ENCODE measurements at places on chromosomes 5 and 9.

DNA sequence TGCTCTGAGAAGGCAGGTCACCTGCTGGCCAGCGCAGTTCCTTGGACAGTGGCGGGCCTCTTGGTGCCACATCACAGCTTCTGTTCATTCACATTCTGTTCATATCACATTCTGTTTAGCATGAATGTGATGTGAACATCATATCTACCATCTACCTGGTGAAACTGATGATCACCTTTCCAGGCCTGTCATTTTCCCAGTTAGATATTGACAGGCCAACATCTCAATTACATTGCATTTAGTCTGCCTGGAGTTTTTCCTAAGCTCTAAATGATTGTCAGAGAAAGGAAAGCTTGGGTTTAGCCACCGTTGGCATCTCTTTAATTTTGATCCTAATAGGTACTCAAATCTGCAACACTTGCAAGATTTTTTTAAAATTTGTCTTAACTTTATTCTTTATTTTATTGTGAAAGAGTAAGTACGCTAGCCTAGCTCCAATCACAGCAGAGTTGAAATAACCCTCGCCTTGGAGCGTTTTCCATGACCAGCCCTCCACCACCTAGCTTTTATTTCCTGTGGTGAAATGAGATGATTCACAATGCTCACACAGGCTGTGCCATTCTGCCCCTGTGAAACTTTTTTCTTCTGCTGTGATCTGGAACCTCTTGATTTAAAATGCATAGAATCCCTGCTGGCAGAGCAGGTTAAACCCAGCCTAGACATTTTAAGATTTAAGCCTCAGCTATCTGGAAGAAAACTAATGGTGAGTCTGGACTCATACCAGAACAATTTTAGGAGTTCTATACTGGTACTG lies 225.0 kb downstream of the ESM1 start:
- no peak for DNase-seq

- no peak for DNase-seq
Measured at GRCh38 chr5:15799014-15799413, 299.0 kb downstream of the FBXL7 start.

GRCh38 chr5:149486726-149487635 lies 64.3 kb downstream of the CSNK1A1 start:
- no peak for DNase-seq

DNA sequence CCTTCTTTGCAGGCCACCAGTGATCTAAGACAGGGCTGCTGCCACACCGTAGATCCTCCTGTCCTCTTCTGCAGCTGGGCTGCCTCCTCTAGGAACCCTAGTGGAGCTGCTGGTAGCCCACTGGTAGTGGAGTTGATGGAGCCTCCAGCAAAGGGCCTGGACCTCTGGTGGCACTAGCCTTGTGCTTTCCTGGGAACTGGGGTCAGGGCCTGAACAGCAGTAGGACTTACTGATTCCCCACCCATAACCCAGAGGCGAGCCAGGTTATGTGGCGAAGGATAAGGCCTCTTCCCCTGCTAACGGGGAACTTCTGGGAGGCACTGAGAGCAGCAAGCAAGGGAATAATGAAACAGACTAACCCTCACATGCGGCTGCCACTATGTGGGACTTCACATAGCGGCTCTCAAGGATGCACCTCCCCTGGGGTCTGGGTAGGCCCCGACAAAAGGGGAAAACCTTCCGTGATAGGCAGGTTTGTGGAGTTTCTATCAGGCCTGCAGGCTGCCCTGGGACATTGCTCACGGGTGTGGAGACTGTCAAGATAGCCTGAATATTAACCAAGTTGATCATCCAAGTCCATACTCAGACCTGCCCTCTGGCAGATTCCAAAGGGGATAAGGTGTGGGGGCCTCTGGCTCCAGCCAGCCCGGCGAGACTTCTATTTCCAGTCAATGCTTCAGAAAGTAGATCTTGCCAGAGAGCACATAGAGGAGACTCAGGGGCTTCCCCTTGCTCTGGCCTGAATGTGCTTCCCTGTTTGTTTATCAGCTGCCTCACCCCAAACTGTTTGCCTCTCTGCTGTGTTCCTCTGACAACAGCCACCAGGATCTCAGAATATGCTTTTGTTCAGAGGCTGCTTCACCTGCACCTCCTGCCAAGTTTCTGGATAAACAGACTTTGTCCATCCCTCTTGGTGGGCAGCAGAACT lies 7.4 kb downstream of the SLC22A4 start:
- DNase-seq: no peak

DNA sequence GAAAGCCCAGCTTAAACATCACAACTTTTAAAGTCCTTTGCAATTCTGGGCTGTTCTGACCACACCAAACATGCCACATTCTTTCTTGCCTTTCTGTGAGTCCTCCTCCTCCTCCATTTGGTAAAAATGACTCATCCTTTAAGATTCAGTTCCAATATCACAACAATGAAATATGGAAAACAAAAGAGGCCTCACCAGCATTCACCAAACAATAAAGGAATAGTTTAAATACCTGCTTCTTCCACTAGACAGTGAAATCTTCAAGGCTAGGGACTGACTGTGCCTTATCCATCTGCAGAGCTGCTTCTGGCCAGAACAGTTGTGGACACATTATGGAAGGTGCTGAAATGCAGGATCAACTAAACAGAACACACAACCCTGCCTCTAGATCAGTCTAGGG lies 36.0 kb downstream of the NR6A1 start:
- no peak for DNase-seq

- no peak for DNase-seq
Measured at GRCh38 chr9:20477940-20478620, 144.2 kb downstream of the MLLT3 start.

DNA sequence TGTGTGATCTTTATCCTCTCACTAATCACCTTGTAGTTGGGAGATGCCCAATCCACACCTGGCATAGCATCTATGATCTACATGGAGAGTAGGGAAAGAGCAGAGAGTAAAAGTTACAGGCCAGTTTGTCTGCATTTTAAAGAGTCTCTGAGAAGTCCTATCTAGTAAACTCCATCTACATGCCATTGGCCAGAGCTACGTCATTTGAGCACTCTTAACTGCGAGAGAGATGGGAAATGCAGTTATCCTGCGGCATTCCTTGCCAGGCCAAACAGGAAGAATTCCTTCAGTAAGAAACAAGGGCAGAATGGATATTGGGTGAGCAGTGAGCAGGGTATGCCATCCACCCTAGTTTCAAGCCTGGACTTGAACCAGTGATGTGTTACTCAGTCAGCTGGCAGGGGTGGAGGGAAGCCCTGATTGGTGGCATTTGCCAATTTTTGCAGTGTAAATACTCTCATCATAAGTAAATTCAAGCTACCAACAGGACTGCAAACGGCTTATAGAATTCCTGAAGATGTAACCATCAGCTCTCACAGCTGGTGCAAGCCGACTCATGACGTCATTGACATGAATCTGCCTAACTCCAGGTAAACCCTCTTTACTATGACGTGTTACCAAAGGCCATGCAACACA lies 156.8 kb upstream of the MSX2 start:
- DNase-seq: no peak

GRCh38 chr5:139413963-139414362 lies 10.1 kb upstream of the SPATA24 start:
- no peak for DNase-seq

DNA sequence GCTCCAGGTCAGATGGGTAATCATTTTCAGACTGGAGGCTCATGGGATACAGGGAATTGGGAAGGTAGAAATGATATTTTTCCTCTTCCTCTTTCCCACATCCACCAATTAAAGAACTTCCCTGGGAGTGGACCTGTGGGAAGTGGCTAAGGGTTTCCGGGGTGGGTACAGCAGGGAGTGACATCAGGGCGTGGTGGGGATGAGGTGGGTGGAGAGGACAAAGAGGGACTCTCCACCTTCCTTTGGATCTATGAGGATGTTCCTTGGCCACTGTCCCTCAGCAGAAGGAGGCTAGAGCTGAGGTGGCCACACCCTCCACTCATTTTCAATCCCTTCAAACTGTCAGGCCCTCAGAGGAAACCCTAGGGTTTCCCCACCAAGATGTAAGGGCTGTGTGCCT lies 54.7 kb downstream of the IRF1 start:
- DNase-seq: no peak

- DNase-seq: no peak
Measured at GRCh38 chr9:109813303-109813702, 33.3 kb downstream of the PALM2AKAP2 start.

GRCh38 chr5:53429706-53430105 lies 50.7 kb upstream of the FST start:
- DNase-seq: no peak

DNA sequence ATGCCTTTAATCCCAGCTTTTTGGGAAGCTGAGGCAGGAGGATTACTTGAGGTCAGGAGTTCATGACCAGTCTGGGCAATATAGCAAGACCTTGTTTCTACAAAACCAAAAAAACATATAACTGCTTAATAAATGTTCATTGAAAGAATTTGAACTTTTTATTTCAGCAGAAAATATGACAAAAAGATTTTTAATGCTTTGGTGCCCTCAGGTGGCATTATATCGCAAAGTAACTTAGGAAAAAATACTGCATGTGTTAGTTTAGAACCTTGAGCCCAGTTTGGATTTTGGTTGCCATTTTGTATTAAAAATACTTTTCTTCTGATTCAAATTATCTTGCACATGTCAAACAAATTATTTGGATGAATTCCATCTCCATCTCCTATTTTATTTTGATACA lies 103.2 kb downstream of the GPBP1 start:
- DNase-seq: no peak

DNA sequence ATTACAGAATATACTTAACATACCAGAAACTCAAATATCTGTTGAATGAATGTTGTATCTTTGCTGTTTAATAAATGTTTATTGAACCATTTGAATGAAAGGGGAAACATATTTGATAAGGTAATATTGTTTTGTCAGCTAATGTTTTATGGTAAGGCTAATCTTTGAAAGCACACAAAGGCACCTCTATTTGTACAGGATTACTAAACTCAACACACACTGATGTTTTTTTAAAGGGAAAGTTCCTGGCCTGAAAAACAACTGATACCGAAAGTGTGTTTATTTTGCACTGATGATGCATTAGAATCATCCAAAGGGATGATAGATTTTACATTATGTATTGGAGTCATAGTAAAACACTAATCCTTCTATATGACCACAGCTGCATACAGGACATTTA lies 82.5 kb downstream of the ADCY2 start:
- DNase-seq: no peak

DNA sequence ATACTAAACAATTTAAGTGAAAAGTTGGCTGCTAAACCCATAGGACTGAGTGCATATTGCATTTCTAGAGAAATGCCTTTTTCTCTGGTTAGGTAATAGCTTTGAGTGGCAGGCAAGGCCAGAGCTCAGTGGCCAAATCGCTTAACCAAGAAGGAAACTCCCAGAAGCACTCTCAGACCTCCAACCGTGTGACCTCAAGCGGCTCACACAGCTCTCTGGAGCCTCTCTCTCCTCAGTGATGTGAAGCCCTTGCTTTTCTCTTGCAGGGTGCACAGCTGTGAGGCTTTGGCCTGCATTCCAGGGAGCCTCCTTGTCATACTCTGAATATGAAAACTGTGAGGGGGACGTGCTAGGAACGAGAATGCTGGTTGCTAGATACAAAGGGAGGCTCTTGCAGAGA lies 106.7 kb downstream of the INSYN2B start:
- DNase-seq: no peak

DNA sequence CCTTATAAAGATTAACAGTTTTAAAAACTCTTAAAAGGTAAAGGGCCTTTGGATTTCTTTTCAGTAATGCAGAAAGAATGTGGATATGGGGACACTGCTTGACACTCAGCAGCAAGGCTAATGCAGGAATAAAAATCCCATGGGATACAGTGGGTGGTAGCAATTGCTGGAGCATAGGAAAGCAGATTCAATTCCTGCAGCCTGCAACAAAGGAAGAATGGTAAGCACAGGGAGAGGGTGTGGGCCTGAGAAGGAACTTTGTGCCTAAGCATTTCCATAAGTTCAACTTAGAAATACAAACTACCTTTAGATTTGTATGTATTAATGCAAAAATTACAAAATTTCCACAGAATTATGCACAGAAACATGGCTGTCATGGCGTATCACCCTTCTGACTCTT lies 65.8 kb upstream of the CDK5RAP2 start:
- DNase-seq: no peak

GRCh38 chr9:113042884-113043657 lies 13.5 kb downstream of the ZFP37 start:
- DNase-seq: no peak

DNA sequence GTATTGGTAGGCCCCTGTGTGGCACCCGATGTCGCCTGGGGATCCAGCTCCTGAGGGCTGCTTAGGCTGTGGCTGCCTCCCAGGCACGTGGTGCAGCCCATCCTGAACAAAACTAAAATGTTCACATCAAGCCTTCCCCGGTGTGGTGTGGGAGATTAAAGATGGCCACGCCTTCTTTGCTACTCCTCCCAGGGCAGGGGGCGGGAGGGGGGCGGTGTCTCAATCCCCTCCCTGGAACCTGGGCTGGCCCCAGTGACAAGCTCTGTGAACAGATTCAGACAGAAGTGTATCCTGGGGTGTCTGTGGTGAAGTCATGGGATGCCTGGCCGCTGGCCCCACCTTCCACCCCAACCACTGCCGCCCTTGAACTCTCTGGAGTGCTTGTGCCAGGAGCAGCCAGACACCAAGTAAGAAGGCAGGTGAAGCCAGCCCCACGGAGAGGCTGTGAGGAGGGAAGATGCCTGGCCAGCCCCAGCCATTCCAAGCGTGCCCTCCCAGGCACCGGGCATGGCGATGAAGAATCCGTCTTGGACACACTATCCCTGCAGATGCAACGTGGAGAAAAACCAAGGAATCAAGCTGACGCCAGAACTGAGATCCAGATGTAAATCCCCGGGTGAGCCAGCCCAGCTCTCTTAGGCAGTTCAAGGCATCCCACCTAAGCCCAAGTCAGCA lies 75.8 kb downstream of the AK8 start:
- no peak for DNase-seq

DNA sequence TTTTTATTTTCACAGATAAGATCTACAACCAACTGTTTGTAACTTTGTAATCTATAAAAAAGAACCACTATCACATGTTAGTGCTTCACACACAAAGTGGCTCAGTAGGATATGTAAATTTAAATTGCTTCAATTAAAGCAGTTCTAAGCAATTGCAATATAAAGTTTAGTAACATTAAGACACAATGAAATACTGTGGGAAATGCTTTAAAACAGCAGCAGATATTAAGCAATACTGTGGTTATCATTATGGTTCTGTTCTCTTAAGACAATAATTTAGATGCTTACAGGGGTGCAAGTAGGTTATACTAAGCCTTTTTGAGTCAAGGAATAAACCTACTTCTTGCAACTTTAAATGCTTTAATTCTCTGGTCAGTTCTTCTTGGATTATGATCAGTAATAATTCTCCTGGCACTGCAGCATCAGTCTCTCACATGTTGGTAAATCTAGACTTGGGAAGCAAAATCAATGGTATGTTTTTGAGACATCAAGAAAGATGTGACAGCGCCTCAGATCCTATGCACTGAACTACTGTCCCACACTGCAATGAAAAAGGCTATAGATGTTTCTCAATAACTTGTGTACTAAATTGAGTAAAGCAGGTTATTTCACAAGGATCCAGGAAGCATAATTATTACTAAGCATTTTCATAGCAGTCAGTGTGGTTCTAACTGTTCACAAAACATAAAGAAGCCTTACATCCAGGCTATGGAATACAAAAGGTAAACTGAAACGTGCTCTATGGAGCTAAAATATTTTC lies 338.7 kb upstream of the PDE4D start:
- no peak for DNase-seq

Data from activated B cell treated with CpG ODN at 0.5 μM for 24 hours (primary cell).